ENCODE measurements at places on chromosomes 4 and X.

- DNase-seq = no peak
These were observed 122.1 kb upstream of the GNPDA2 start for GRCh38 chr4:44848466-44848865.

DNA sequence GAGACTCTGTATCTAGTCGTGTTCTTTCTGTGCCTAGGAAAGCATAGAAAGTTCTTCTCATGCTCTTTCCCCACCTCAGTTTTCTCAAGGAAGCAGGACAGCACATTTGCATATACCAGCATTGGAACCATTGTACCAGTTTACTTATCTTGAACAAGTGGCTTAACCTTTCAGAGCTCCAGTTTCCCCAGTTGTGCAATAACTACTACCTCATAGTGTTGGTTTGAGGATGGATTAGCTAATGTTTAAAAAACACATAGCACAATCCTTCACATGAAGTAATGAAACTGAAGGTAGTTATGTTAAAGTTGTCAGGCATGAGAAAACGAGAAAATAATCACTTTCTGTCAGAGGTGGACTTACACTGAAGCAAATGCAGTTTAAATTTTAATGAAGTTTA, 92.2 kb upstream of the H2AZ1 start:
- DNase-seq = no peak

DNA sequence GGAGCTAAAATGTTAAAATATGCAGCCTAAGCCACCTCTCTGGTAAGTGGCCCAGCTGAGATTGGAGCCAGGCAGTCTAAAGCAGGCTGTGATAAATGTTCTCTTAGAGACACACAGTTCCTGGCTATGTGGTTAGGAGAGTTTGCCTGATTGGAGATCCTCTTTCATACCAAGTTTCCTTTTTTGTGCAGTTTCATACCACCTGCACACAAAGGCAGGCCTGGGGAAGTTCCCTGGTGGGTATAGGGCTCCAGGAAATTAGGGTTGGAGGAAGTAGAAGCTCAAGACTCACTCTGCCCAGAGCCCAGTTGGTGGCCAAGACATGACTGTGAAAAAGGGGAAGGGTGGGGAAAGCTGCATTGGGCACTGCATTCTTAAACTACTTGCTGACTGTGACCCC, 16.9 kb downstream of the CYBB start:
- no peak for DNase-seq

DNA sequence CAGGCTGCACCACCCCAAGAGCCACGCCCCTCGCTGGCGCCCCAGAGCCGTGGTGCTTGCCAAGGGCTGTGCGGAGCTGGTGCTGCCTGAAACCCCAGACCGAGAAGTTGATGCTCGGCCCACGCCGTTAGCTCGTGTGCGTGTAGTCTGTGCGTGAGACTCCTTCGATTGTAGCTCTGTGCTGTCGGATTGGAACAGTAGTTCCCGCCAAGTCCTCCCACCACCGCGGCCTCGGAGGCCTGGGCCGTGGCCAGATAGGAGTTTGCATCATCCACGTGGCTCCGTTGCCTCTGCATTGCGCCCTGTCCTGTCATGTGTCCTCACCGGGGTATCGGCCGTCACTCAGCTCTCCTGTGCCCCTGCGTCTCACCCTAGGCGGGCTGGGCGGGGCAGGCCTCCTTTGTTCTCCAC, 24.2 kb downstream of the TNIP2 start:
- no peak for DNase-seq

DNA sequence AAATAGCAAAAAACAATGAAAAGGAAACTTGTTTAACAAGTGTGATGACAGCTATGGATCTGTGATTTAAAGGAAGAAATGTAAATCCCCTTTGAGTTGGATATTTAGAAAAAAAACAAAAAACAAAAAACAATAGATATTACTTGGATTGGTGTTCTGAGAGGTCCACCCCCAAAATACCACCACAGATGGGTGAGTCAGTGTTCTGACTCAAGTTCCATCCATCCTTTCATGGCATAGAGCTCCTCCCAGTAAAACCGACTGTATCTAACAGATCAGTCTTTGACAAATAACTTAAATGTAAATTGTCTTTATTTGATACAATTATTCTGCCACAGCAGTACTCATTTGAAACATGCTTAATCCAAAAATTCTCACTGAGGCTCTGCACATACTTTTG, 27.4 kb downstream of the TMPRSS11B start:
- DNase-seq = no peak

DNA sequence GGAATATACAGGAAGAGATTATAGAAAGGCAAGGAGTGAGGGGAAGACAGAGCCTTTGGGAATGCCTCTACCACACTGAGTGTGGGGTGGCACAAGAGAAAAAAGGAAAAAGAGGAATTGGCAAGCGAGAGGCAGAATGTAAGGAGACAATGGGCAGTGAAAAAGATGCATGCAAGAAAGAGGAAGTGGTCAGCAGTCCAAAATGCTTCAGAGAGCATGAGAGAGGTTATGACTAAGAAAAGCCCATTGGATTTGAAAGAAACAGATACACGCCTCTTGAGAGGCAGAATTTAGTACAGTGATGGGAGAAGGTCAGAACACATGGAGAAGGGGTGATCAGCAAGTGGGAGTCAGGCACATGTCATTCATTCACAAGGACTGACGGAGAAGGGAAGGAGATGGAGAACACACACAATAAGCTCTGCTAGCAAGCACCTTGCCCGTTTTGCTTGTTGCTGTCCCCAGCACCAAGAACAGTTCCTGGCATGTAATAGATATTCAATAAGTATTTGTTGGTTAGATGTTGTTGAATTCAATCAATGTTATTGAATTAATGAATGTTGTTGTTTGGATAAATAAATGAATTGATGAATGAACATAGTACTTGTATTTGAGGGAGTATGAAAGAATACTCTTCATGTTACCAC, 6.3 kb downstream of the DCHS2 start:
- DNase-seq = no peak

DNA sequence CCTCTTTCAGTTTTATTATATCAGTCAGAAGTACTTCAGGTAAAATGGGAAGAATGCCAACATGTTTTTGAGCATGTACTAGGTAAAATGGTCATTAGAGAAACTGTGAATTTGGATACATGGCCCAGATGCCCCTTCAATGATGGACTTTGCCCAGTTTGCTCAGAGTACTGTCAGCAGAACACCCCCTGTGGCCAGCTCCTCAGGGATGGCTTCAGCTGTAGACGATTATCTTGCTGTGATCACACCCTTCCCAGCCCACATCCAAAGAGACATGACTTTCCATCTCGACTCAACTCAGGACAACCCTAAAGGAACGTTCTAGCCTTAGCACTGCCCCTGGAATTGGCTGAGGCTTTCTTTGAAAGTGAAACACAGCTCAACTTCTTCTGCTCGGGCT, 439.1 kb downstream of the PACRGL start:
- no peak for DNase-seq
